Adrenal gland (tissue), 19 donors: ENCODE measurements at places on chromosomes 16 and 17. TPM values are rescaled to one million over a fixed set of nuclear protein-coding genes. Genes with fewer than 3 reads are reported as not detected.

The CSH2 gene
- not detected for polyA plus RNA-seq

The RAMP2 gene
- polyA plus RNA-seq = 37.9 TPM

The SOST gene
- polyA plus RNA-seq = not detected

DNA sequence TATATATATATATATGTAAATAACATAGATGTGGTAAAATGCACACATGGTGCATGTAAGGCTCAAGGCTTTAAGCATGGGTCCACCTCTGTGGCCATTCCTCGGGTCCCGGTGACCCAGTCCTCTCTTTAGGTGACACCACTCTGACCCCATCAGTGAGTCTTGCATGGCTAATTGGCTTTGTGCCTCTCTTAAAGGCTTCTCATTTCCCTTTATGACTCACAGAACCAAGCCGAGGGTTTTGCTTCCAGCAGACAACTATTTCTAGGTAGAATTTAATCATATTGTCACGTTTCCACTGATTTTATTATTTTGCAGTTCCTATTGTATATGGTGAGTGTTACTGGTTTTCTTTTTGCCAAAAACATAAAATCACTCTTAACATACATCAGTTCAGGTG is 59.7 kb downstream of the PLCG2 start:
- H3K27ac ChIP-seq = no peak overlapping the region
- H3K36me3 ChIP-seq = no peaks in the 10 kb centered on the region
- H3K4me3 ChIP-seq = no peak overlapping the region

- H3K4me3 ChIP-seq = no peak overlapping the region
- DNase-seq = no peak
- peaks cover 3% of the 10 kb centered on the region for H3K27me3 ChIP-seq
- no peaks in the 10 kb centered on the region for H3K36me3 ChIP-seq
Observed at GRCh38 chr17:40611840-40612474, 35.7 kb downstream of the SMARCE1 start.
